Activated T-cell treated with anti-CD3 and anti-CD28 coated beads, Interleukin-2, amount 50 U/mL, for 4 hours (primary cell): ENCODE measurements at places on chromosomes 13 and 19.

GRCh38 chr19:14404312-14404711, 14.8 kb downstream of the DDX39A start:
- no peak for DNase-seq

- no peak for DNase-seq
Measured at GRCh38 chr13:60838581-60838980, 441.6 kb downstream of the TDRD3 start.

- no peak for DNase-seq
Measured at GRCh38 chr13:79417741-79418140, 11.7 kb upstream of the RBM26 start.

GRCh38 chr13:106286811-106287210, 248.7 kb downstream of the EFNB2 start:
- no peak for DNase-seq

DNA sequence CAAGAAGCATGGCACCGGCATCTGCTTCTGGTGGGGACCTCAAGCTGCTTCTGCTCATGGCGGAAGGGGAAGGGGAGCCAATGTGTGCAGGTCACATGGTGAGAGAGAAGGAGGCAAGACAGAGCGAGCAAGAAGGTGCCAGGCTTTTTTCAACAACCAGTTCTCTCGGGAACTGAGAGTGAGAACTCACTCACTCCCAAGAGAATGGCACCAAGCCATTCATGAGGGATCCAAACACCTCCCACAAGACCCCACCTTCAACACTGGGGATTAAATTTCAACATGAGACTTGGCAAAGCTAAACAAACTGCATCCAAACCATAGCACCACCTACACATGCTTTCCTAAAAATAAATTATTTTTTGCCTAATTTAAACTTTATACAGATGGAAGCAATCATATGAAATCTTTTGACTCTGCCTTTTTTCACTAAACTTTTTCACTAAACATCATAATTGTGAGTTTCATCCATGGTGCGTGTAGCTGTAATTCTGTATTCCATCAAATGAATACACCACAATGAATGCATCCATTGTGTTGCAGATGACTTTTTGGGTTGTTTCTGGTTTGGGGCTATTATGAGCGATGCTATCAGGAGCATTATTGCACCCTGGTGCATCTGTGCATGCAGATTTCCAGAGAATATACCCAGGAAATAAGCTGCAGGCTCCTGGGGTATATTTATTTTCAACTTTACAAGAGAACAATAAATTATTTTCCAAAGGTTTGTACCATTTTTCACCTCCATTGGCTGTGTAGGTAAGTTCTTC, 14.6 kb upstream of the IPO5 start:
- DNase-seq: no peak

DNA sequence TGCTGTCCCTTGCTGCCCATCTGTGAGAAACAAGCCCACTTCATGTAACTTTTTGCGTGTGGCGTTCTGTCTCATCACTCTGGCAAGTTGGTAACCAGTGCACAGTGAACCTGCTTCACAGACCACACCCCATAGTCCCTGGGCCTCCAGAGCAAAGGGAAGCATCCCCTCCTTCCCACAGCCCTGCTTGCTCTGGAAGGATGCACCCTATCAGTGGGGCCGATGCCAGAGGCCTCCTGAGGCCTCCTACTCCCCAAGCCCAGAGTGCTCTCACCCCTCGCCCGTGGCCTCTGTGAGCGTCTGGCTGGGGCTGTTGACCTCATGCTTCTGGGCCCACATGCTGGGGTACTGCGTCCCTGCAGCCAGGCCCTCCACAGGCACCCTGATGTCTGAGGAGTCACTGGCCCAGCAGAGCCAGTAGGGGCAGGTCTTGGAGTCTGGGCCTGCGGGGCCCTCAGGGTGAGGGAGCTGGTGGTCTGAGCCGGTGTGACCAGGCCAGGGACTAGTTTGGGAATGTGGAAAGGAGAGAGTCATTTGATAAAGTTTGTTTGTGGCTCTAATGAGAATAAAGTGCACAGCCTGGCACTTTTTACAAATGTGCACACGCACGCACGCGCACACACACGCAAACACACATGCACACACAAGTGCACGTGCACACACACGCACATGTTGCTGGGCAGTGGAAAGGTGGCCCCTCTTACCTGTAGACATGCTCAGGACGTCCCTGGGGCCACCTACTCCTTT, 5.1 kb downstream of the TMEM86B start:
- DNase-seq: no peak

- DNase-seq: no peak
Measured at GRCh38 chr13:43289470-43290255, 266.3 kb downstream of the DNAJC15 start.

DNA sequence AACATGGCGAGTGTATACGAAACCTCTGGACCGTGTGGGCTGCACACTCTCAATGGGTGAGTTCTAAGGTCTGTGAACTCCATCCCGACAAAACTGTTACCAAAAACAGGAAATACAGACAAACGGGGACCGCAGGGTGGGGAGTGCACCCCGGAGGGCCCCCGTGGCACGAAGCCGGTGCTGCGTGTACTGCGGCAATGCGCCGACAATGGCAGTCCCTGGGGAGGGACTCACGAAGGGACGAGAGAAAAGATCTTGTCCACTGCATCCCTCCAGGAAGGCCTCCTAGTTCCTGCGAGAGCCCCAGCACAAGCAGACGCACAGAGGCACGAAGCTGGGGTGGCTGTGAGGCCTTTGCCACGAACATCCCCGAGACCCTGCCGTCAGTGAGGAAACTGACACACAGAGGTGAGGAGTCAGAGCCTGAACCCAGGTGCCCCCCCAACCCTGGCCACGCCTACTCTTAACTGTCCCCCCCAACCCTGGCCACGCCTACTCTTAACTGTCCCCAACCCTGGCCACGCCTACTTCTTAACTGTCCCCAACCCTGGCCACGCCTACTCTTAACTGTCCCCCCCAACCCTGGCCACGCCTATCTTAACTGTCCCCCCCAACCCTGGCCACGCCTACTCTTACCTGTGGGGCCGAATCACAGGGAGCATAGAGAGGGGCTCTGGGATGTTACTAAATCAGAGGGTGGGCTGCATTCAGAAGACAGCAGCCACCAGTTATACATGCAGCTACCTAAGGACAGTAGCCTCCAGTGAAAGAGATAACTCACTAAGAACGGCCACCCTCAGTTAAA, 4.2 kb downstream of the MED16 start:
- DNase-seq: peak; percentile 29

DNA sequence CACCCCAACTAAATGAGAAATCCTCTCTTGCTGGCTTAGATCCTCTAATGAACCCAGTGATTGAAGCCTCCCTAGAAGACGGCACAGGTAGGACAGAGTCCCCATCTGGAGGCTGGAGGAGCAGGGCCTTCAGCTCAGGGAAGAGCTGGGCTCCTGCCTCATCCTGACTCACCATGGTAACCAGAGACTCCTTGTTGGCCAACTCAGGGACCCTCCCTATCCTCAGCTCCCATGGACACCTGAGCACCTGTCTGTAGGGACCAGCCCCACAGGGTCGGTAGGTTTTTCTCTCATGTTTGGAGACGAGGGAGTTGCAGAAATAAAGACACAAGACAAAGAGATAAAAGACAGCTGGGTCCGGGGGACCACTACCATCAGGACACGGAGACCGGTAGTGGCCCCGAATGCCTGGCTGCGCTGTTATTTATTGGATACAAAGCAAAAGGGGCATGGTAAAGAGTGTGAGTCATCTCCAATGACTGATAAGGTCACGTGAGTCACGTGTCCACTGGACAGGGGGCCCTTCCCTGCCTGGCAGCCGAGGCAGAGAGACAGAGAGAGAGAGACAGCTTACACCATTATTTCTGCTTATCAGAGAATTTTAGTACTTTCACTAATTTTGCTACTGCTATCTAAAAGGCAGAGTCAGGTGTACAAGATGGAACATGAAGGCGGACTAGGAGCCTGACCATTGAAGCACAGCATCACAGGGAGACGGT, 26.6 kb downstream of the SIGLEC7 start:
- DNase-seq: no peak

DNA sequence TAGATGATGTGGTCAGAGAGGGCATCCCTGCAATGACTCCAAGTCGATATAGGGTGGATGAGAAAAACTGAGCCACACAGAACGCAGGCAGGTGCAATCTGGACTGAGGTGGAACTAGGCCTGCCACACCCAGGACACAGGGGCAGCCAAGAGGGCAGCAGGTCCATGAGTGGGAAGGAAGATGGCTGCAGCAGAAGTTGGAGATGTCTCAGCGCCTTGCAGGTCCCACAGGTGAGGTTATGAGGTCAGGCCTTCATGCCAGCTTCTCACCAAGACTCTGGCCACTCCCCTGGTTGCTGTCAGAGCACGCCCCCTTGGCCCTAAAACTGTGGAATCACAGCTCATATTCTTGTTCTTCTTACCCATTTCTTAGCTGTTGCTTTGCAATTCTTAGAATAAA, 147.7 kb upstream of the VSTM2B start:
- DNase-seq: no peak

DNA sequence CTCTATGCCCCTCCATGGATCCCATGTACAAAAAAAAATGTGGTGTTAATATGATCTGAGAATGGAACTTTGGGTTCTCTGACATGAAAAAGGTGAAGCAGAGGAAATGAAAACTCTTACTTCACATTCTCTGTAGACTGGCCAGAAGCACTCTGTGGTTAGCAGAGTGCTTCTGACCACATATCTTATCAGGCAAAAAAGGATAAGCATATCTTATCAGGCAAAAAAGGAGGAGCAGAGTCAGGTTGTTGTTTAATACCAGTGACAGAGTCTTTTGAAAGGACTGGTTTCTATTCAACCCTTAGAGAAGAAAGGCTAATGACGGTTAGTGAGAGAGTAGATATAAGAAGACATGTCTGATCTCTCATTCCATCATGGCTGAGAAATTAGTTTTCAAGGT, 1404.8 kb downstream of the SLITRK1 start:
- DNase-seq: no peak

DNA sequence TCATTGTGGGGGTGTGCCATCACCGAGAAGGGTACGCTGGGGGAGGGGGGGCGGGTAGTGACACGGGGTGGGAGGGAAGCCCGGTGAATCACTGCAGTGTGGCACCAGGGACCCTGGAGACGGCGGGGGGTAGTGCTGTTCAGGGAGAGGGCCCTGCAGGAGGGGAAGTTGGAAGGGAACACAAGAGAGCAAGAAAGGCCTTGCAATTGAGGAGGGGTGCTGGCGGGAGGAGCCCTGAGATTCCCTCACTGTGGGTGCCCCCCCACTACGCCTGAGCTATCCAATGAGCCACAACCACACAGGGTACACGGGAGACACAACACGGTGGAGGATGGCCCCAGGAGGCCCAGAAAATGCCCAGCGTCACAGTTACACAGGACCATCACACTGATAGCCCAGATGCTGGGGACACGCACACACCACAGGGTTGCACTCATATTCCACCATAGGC, 516 bp upstream of the ATP1A3 start:
- DNase-seq: peak; percentile 26

GRCh38 chr19:9996541-9996940, 13.8 kb downstream of the COL5A3 start:
- DNase-seq: no peak

- DNase-seq: no peak
Measured at GRCh38 chr13:53537586-53537985, 509.0 kb downstream of the OLFM4 start.

- DNase-seq: peak; percentile 38
Measured at GRCh38 chr19:55626350-55626749, 2.0 kb upstream of the ZNF784 start.

- DNase-seq: no peak
Measured at GRCh38 chr19:44850641-44851109, 4.6 kb downstream of the NECTIN2 start.

- DNase-seq: no peak
Measured at GRCh38 chr19:12705169-12705568, 8.7 kb upstream of the FBXW9 start.
